ENCODE measurements at places on chromosomes 16 and 17.

GRCh38 chr16:31521368-31521767 is 6.3 kb upstream of the AHSP start:
- no peak for DNase-seq

DNA sequence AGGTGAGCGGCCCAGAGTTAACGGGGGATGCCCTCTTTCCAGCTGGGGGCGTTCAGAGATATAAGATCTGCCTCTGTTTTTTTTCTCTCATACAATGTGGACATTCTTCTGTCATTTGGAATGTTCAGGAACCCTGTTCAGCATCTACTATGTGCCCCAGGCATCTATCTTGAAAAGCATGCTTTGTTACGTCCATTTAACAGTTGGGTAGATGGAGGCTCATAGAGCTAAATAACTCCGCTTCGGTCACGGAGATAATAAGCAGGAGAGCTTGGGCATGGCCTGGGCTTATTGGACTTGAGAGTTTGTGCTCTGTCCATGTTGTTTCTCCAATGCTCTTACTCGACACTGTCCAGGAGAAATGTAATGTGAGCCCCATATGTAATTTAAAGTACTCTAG is 6.1 kb downstream of the DHODH start:
- no peak for DNase-seq

- DNase-seq, result no peak
Observed at GRCh38 chr17:16040710-16041251, 41.2 kb downstream of the TTC19 start.

GRCh38 chr17:20210180-20210579 is 201.0 kb downstream of the SPECC1 start:
- DNase-seq, result no peak

GRCh38 chr16:57756424-57757325 is 21.1 kb downstream of the KATNB1 start:
- DNase-seq, result no peak

- DNase-seq, result no peak
Observed at GRCh38 chr17:18377437-18378204, at the start of gene EVPLL. EVPLL (plus strand) TSS chr17:18377778; CDS start chr17:18380938, 3,160 bp downstream.

GRCh38 chr16:56408379-56409098 is 16.8 kb downstream of the AMFR start:
- DNase-seq, result no peak

DNA sequence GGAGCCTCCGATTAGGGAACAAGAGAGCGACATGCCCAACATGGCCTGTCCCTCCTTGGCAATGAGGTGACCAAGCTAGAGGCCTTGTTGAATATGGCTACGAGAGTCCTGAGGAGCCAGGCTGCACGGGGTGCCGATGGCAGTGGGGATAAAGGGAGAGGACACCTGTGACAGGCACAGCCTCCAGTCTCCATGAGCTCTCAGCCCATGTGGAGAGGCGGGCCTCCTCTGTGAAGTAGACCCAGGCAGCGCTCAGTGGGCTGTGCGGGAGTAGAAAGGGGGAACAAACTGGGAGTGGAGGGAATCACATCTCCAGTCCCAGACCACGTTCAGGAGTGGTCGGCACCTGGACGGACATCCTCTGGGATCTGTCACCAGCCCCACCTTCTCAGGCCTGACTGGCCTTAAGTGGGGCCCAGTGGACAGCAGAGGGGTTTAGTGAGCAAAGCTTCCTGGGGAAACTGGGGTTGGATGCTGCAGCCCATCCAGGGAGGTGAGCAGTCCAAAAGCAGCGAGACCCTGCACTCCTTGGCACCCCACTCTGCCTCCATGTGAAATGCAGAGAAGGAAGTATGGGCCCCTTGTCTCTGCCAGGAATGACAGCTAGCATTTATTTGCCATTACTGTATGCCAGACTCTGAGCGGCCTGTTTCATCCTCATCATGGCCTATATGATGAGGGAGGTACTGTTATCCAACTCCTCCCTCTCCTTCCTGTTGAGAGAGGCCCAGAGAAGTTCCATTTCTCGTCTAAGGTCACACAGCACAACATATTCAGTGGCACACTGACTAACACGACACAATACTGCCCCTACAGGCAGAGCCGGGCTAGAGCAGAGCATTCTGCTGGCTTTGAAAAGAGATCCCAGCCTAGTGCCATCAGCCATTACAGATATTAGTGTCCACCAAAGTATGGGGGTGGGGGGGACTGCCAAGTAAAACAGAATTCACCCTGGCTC is 4.5 kb upstream of the TMEM92 start:
- DNase-seq, result peak; percentile 43

- no peak for DNase-seq
Observed at GRCh38 chr16:89292443-89293078, 75.1 kb downstream of the ZNF778 start.

GRCh38 chr17:29664743-29665480 is 42.2 kb upstream of the CORO6 start:
- no peak for DNase-seq

GRCh38 chr16:12584488-12585233 is 219.0 kb downstream of the CPPED1 start:
- no peak for DNase-seq

DNA sequence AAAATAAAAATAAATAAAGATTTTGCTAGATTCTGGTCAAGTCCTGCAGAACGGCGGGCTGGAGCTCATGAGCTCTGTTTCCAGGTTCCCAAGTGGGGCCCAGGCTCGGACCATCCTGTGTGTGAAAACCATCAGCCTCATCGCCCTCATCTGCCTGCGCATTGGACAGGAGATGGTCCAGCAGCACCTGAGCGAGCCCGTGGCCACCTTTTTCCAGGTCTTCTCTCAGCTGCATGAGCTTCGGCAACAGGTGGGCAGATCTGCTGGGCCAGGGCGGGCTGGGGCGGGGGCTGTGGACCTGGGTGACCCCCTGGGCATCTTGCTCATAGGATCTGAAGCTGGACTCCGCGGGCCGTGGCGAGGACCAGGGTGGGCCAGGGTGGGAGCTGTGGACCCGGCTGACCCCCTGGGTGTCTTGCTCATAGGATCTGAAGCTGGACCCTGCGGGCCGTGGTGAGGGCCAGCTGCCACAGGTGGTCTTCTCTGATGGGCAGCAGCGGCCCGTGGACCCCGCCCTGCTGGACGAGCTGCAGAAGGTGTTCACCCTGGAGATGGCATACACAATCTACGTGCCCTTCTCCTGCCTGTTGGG is 7.8 kb downstream of the WDR81 start:
- DNase-seq, result no peak

- DNase-seq, result no peak
Observed at GRCh38 chr16:69566981-69567680, 1.4 kb downstream of the NFAT5 start.

DNA sequence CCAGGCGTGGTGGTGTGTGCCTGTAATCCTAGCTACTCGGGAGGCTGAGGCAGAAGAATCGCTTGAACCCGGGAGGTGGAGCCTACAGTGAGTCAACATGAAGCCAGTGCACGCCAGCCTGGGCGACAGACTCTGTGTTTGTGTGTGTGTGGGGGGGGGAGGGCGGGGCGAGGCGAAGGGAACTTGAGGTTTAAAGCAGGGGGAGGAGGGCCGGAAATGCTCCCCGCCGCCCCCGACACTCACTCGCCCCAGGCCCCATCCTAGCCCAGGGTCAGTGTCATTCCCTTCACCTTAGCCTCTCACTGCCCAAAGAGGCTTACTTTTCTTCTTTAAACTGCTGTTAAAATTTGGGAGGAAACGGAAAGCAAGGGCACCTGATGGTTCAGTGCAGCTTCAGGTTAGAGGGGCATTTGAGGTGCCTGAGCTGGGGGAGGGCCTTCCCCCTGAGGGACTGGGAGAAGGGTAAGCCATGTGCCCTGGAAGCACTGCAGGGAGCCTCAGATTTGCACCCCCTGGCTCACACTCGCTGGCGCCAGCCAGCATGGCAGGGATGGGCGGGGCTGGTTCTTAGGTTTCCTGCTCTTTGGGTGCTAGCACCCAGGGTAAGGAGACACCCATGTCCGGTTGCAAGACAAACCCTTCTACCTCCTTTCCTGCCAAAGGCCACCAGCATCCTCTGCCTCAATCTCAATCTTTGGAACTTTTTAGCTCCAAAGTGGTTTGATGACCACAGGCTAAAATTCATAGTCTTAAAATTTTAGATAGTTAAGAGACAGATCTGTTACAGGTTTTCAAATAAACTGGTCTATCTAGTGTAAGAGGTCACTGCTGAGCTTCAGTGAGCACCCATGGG is 2.2 kb upstream of the LIMD2 start:
- no peak for DNase-seq

GRCh38 chr17:70017112-70017511 is 57.9 kb upstream of the KCNJ16 start:
- peak; percentile 77 for DNase-seq

GRCh38 chr17:13544292-13544691 is 57.4 kb downstream of the HS3ST3A1 start:
- no peak for DNase-seq

DNA sequence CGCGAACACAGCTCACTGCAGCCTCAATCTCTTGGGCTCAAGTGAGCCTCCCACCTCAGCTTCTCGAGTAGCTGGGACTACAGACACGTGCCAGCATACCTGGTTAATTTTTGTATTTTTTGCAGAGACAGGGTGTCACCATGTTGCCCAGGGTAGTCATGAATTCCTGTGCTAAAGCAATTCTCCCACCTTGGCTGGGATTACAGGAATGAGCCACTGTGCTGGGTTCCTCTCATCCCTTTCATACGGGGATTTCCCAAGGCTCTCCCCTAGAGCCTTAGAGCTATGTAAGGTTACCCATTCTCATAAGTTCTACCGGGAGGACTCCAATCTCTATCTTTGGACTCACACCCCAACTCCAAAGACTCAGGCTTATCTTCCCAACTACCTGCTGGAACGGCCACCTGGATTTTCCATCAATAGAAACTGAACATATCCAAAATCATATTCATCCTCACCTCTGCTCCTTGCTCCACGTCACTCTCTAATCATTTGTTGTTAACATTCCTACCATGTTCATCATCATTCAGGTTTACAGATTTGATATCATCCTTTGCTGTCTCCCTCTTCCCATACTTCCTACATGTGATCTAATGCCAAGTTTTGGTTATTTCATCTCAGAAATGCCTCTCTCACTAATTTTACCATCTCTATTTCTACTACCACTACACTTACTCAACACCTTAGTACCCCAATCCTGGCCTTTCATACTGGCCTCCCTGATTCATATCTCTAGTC is 92.5 kb downstream of the NCOR1 start:
- DNase-seq, result no peak

- DNase-seq, result no peak
Observed at GRCh38 chr17:75345514-75346167, 56.4 kb upstream of the SLC25A19 start.

DNA sequence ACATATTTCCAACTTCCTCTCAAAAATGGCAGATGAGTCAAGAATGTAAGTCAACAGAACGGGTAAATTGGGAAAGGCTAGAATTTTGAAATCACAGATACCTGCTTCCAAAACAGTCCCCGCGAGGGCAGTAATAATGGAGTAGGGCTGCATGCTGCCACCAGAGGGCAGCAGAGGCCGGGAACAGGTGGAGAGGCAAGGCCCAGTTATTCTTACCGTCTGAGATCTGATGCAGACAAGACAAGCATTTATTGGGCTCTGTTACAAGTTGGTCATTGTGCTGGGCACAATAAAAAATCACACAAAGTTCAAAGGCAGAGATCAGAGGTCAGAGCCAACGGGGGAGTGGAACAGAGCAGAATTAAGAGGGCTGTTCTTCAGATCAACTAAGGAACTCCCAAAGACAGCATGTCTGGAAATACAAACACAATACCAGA is 8.8 kb upstream of the MLKL start:
- peak; percentile 67 for DNase-seq

DNA sequence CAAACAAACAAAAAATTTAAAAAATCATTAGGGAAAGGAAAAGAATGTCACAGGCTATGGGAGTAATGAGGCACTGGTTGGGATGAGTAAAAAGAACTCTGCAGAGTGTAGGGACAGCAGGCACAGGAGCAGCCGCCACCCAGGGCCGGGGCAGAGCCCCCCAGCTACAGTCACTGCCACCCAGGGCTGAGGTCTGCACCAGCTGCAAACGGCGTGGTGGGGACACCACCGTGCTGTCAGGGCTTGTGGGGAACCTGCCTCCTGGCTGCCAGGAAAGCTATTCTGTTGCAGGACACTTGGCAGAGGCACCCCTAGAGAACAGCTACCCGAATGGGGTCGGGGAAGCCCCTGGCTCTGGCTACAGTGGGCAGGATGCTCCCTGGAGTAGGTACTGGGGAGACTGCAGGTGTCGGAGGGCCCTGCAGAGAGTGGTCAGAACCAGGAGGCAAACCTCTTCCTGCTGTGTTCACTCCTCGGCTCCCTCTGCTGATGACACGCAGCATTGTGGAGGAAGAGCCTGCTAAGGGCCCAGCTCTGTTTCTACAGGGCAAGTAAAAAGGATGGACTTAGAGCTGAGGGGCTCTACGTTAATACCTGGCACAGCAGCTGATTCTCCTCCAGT is 32.3 kb upstream of the CAPN15 start:
- DNase-seq, result peak; percentile 15

DNA sequence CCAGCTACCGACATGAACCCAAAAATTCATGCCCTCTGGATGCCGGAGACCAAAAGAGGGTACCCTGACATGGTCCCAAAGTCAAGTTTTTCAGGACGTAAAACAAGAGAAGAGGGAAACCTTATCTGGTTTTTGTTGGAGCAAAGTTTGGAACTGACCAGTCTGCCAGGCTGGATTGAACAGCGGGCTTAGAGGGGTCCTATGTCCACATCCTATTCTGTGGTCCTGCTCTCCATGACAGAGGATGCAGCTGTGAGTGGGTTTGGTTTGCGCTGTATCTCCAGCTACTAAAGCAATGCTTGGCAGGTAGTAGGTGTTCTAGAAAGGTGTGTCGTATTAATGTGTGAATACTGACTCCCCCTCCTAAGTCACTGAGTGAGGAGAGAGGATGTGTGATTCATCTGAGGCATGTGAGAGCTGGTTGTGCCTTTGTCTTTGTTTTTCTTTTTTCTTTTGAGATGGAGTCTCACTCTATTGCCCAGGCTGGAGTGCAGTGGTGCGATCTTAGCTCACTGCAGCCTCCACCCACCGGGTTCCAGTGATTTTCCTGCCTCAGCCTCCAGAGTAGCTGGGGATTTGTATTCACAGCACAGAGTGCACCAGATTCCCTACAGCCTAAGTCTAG is 31.0 kb downstream of the PMM2 start:
- DNase-seq, result no peak

DNA sequence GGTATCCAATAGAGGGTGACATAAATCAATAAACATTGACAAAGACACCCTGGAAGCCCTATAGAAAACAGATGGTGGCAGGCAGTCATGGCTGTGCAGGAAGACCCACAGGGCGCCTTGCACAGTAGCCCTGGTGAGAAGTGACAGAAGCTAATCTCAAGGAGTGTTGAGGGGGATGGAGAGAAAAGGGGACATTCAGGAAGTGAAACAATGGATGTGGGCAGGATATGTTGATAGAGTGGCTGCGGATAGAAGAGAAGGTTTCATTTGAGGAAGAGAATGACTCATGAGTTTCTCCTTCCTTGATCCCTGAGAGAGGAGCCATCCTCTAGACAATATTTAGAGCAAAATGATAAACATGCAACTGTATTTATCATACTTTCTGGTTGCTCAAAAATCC is 468.8 kb upstream of the HSBP1 start:
- DNase-seq, result no peak

DNA sequence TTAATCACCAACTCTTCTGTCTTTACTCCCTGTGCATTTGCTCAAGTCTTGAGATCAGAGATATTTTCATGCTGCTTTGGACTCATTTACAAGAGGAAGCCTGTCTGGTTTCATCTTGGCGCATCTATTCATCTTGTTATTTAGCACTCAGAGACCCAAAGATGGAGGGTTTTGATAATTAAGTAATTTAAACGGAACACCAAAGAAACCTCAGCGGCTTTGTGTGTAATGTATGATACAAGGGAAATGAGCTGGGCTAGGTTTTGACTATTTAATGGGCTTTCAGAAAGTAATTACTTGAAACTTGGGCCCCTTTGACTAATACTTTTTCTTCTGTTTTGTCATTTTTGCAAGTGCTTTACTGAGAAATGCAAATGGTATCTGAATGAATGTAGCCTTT is 66.2 kb upstream of the CACNG3 start:
- DNase-seq, result no peak
